ENCODE measurements at places on chromosomes 4 and X. TPM values are rescaled to one million over a fixed set of nuclear protein-coding genes. Genes with fewer than 3 reads are reported as not detected.

Gene BEX5
- 0.60 TPM for total RNA-seq

Gene ZNF595
- 6.5 TPM for total RNA-seq

Gene IL1RAPL2
- not detected for total RNA-seq

Gene GPRIN3
- total RNA-seq: not detected

Gene GUCY1A1
- not detected for total RNA-seq

Gene ADAMTS3
- 0.68 TPM for total RNA-seq

Gene SRPX
- 381 TPM for total RNA-seq

Gene FMR1NB
- total RNA-seq: not detected

Gene GLOD5
- not detected for total RNA-seq

Gene CXXC4
- total RNA-seq: not detected

Gene ALB
- total RNA-seq: not detected

Gene UGT2B11
- not detected for total RNA-seq

Gene FAM90A26
- total RNA-seq: not detected

Gene TAF7L
- not detected for total RNA-seq
